ENCODE measurements at places on chromosomes 2 and 18.

GRCh38 chr2:23621616-23622015, 236.6 kb downstream of the KLHL29 start:
- DNase-seq = no peak

DNA sequence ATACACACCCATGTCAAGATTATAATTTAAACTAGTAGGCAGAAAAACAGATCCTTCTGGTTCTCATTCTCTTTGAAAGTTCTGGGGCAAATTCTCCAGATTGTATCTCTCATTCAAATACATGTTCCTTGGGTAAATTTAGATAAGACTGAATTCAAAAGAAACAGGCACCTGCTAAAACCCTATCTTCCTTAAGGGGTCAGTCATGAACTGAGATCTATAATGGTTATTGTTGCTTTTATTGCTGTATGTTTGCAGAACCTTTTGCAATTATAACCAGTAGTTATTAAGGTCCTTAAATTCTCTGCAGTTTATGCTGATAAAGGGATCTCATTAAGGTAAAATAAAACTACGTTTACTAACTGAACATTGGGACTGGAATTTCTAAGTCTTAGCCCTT, 83.5 kb downstream of the MYO5B start:
- DNase-seq = no peak

GRCh38 chr2:191710411-191710900, 32.5 kb downstream of the NABP1 start:
- DNase-seq = no peak

DNA sequence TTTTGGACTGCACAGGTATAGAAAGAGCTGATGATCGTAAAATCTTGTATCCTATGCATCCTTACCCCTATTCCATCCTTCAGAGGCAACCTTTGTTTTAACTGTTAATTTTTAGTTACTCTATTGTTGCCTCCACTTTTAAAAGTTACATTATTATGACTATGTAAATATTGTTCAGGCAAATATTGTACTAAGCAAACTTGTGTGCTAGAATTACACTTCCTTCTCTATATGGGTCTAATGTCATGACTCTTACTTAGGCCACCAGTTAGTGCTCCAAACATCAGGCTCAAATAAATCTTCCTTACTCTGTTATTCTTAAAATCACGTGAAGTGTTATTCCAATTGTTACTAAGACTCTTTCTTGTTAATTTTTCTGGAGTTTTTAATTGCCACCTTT, 47.4 kb upstream of the EMILIN2 start:
- no peak for DNase-seq

DNA sequence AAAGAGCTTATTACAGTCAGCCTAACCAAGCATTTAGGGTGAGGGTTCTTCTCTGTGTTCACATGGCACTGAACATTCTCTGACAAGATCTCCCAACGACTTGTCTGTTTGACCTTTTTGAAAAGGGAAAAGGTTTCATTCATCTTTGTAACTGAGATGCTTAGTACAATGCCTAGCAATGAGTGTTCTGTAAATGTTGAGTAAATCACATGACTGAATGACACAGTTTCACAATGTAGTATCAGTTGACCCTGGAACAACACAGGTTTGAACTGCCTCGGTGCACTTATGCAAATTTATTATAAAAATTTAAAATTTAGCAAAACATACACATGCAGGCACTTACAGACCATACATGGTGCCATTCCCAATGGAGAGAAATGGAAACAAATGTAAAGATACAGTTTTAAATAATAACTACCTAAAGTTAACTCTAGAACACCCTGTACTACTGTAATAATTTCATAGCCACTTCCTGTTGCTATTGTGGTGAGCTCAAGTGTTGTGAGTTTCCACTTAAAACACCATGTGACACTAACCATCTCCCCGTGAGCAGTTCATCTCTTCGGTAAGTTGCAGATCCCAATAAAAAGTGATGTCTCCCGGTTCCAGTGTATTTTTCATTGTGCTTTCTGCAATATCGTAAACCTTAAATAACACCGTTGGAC, 34.1 kb upstream of the VWC2L start:
- no peak for DNase-seq

- no peak for DNase-seq
Observed at GRCh38 chr18:10291568-10291981, 162.9 kb upstream of the APCDD1 start.

- no peak for DNase-seq
Observed at GRCh38 chr2:187129868-187130267, 280.9 kb upstream of the ZSWIM2 start.

- no peak for DNase-seq
Observed at GRCh38 chr18:9475643-9476591, 604 bp downstream of the RALBP1 start.

DNA sequence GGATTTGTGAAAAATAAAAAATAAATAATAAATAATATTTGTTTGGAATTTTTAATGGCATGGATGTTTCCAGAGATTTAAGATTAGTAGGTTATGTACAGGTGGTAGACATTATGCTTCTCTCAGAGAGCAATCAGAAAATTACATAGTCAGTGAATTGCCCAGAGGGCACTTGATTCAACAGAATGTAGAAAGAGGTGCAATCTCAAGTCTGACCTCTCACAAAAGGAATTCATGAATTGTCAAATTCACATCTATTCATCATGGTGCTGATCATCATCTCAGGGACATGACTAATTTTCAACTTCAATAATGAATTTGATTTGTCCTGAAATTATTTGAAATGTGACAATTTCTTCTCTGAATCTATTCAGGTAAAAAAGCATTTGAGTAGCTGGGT, 172.5 kb downstream of the PDE11A start:
- no peak for DNase-seq

GRCh38 chr2:204796581-204796980, 251.3 kb downstream of the PARD3B start:
- no peak for DNase-seq

DNA sequence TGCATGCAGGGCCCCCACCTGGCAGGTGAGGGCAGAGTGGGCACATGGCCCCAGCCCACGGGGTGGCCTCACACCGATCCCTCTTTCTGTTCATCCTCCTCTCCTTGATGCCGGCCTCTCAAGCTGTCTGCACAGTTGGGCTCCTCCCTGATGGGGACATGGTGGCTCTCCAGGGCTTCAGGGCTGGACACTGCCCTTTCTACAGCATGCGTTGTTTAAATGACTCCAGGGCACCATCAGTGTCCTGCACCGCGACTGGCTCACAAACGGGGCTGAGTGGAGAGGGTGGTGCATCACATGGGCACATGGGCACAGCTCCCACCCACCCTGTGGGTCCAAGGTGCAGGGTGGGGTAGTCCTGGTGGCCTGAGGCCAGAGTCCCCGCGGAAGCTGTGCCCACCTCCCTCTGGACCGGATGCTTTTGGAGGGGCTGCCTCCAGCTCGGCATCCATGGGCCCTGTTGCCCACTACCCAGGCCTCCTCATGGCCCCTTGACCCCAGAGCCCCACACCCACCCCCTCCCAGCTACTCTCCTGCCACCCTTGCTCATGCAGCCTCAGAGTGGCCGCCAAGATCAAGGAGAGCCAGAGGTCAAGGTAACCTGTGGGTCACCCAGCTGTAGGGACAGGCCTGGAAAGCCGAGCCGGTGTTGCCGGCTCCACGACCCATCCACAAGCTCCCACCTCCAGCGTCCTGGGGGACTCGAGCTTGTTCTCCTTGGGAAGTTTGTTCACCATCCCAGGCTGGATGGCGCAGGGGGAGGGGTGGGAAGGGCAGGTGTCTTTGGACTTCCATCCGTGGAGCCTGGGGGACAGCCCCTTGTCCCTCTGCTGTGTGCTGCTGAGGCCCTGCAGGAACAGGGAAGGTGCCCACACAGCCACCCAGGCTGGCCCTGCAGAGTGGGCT, 12.3 kb upstream of the SNED1 start:
- no peak for DNase-seq

DNA sequence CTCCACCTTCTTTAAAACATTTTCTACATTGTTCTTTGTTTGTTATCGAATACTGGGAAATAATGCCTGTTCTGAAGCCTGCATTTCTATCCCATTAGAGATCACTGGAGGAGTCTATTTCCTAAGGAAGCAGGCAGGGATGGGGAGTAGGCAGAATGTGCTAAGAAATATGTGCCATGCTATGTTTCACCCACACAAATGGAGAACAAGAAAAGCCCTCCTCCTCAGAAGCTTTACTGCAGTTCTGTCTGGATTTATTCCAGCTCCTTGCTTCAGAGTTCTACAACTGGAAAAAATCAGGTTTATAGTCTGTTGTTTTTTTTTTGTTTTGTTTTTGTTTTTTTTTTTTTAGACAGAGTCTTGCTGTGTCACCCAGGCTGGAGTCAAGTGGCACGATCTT, 825.1 kb downstream of the SLC4A3 start:
- DNase-seq = no peak

DNA sequence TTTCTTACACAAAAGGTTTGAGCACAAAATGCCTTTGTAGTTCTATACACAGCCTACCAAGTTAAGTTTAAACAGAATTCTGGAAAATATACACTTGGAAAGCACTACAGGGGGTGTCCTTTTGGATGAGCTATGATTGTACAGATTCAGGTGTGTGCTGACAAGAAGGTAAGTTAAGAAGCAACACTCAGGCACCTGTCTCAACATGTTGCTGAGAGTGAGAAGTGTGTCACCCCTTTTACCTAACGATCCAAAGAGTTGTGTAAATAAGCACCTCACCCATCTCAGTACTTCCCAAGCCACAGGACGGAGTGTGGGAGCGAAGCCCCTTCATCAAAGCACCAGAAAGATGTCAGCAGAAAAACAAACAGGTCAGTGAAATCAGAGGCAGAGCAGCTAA, 109.5 kb upstream of the DAPL1 start:
- DNase-seq = no peak

DNA sequence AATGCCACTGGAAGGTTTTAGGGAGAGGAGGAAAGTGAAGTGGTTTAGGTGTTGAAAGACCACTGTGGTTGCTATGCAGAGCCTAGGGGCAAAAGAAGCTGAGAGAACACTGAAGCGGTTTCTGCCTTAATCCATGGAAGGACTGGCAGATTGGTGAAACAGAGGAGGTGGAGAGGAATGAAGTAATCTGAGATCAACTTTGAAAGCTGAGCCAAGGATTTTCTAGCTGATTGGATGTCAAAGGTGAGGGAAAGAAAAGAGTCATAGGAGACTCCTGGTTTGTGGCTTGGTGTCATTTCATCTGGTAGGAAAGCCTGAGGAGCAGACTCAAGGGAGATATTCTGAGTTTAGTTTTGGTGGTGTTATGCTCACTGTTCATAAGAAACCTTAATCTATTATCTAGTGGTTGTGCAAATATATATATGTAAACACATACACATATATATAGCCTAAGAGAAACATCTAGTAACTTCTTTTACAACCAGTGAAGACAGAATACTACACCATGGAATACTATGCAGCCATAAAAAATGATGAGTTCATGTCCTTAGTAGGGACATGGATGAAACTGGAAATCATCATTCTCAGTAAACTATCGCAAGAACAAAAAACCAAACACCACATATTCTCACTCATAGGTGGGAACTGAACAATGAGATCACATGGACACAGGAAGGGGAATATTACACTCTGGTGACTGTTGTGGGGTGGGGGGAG, 134.1 kb upstream of the CREB1 start:
- no peak for DNase-seq

DNA sequence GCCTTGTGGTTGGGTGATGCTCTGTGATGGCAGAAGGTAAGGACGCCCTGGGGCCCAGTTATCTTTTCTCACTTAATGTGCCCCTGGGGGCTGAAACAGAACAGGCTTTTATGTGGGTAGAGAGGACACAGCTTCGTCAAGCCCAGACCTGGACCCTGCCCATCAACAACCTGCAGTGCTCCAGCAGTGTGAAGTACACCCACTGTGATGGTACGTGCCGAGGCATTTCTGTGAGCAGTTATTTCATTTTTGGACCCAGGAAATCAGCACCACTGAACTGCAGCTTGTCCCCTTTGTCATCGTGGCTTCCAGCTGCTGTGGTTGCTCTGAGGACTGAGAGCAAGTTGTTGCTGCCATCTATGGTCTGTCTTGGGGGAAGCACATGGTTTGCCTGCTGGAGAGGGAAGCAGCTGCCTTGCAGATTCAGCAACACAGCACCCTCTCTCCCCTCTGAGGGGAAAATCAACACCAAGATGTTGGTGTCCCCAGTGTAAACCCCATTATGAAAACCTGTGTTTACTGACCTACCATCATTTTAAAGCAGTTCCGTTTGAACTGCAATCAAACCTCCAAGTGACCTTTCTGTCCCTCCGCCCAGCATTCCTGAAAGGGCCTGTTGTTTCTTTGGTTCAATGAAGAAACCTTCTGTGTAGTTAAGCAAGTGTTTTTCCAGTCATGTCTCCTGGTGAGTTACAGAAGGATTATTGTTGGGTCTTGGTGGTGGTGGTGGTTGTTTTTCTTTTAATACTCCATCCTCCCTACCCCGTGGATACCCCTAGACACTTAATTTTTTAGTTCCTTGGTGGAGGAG, 158.2 kb downstream of the MGAT5 start:
- DNase-seq = peak; percentile 42

DNA sequence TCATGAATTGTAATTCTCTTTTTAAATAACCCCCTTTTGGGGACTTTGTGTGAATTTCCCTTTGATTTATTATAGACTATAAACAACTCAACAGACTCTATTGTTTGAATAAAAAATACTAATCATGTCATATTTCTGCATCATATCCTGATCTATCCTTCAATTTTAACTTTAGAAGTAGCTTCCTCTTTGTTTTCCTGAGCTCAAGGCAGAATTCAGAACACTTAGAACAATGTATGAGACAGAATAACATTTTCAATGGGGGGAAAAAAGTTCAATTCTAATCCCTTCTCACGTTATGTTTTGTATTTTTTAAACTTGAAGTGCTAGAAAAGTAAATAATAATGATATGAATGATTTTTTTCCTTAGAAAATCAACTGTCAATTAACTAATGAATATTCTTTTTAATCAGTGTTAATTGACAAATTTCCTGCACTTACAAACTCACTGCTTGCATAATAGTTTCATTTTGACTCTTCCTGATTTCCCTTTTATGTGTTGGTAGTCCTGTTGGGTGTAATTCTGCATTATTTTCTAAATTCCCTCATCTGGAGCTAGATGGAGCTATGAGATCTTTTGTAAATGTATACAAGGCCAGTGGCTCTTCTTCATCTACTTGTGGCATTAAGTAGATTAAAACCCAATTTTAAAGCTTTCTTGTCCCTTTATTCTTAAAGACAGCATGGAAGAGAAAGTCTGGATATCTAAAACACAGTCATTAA, 326.1 kb downstream of the PARD3B start:
- no peak for DNase-seq

- no peak for DNase-seq
Observed at GRCh38 chr2:156323754-156324153, 8.8 kb downstream of the NR4A2 start.

GRCh38 chr2:201360256-201360655, 3.1 kb upstream of the FLACC1 start:
- no peak for DNase-seq

GRCh38 chr2:207770602-207771404, 1.1 kb upstream of the FZD5 start:
- no peak for DNase-seq

DNA sequence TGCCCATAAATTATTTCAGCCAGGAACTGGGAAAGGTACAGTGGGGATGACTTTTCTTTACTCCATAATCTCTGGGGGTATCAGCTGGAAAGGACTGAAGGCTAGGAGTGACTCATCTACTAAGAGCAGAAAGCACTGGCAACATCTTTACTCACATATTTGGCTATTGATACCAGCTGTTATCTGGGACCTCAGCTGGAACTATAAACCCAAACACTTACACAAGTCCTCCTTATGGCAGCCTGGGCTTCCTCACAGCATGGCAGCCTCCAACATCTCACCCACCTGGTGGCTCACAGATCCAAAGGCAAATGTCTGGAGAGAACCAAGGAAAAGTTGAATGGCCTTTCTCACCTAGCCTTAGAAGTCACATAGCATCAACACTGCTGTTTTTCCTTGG, 379.0 kb upstream of the RND3 start:
- DNase-seq = no peak

- no peak for DNase-seq
Observed at GRCh38 chr2:32739664-32740063, 111.8 kb downstream of the TTC27 start.

Measured in HL-60 (cell line).